ENCODE measurements at places on chromosomes 1 and 21.

DNA sequence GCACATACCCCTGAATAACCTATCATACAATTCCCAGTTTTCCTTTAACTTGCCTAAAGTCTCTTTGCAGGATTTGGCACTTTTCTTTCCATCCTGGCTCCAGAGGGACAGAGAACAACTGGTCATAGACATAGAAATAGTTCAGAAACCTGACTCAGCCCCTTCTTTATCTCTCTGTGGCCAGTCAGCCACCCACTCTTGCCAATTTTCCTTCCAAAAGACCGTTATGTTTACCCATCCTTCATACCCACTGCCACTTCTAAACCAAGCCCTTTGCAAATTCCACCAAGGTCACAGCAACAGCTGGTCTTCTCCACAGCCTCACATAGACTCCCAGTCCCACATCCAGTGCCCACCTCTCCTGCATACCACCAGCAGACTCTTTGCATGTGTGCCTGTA lies 127.2 kb upstream of the FGGY start:
- DNase-seq: no peak

DNA sequence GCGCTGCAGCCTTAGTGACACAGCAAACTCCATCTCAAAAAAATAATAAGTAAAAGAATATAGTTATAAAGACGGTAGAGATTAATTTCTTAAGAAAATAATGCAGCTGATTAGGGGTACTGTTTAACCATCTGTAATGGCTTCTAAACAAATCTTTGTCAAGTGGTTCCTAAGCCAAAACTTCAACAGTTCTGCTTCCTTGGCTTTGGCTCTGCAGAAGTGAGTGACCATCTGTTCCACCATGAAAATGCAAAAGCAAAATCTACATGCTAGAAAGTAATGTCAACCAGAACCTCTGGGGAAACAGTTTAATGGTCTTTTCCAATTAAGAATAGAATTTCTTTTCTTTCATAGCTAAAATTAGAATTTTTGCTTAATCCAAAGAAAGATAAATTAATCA lies 8.3 kb upstream of the SH2D5 start:
- DNase-seq: no peak

- DNase-seq: no peak
These were observed 24.2 kb upstream of the CTPS1 start for GRCh38 chr1:40955266-40955665.

DNA sequence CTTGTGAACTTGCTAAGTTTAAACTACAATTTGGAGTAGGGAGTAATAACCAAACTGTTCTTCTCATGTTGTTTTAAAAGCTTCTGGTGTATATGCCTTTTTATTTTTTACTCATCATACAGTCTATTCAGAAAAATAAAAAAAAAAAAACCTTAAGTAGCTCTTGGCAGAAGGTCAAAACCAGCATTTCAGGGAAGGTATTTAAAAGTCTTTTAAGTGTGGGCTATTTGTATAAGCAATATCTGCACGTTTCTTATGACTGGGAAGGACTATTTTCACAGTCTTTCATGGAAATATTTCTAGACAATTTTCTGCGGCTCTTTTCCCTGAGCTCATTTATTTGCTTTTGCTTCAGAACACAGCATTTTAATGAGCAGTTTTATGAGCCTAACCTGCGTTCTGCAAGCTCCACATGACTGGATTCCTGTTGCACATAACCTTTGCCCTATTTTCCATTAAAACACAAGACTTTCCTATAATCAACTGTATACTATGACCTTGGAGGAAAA lies 60.9 kb upstream of the C1orf105 start:
- peak; percentile 83 for DNase-seq

- no peak for DNase-seq
These were observed 203.9 kb upstream of the CACYBP start for GRCh38 chr1:174795806-174796205.

- no peak for DNase-seq
These were observed 121.3 kb upstream of the HOOK1 start for GRCh38 chr1:59693406-59693805.

- no peak for DNase-seq
These were observed 313.0 kb downstream of the RWDD3 start for GRCh38 chr1:95547005-95547404.

DNA sequence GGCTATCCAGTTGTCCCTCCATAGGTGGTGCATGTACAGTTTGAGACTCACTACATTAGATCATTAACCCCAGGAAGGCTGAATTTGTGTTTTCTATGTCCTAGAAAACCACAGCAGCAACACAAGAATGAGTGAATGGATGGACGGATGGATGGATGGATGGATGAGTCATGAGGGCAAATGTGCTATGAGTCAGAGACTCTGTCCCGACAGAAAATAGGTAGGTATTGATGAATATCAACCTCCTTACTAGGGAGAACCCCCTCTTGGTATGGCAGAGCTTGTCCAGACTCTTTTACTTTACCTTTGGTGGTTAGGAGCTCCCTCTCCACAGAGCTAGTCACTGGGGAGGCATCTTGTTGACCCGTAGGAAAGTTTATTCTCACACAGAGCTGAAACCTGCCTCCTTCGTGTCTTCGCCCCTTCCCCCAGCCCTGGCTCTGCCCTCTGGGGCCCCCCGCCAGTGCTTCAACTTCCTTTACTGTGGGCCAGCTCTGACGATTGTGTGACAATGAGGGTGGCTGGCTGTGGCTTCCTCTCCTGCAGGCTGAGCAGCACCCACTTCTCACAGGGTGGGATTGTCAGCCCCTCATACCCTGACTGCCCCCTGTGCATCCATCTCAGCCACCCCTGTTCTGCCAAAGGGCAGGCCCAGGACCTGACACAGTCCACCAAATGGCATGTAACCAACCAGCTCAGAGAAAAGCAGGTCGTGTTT lies 145.2 kb downstream of the FOXD2 start:
- no peak for DNase-seq

DNA sequence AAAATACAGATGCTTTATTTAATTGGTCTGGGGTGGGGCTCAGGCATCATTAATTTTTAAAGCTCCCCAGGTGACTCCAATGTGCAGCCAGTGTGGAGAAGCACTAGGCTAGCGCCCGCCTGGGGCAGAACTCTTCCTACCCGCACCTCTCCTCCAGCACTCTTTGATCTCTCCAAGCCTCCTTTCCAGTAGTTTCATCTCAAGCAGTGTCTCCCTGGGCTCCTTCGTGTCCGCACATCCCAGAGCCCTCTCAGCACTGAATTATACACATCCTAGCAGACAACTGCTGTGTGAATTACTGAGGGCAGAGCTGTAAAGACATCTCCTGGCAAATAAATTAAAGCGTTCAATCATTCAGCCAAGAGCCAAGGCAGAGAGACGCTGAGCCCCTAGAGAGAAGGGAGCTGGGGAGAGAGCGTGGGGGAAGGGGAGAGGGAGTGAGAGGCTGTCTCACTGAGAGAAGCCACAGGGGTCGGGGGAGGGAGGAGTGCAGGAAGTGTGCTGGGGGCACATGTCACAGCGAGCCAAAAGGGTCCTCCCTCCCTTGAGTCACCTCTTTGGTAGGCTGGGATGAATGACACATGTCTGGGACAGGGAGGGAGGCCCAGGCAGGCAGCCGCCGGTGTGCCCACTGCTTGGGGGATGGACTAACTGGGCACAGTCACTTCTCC lies 21.0 kb upstream of the PARP1 start:
- DNase-seq: no peak

GRCh38 chr21:26956216-26956615 lies 10.7 kb downstream of the ADAMTS5 start:
- DNase-seq: no peak

DNA sequence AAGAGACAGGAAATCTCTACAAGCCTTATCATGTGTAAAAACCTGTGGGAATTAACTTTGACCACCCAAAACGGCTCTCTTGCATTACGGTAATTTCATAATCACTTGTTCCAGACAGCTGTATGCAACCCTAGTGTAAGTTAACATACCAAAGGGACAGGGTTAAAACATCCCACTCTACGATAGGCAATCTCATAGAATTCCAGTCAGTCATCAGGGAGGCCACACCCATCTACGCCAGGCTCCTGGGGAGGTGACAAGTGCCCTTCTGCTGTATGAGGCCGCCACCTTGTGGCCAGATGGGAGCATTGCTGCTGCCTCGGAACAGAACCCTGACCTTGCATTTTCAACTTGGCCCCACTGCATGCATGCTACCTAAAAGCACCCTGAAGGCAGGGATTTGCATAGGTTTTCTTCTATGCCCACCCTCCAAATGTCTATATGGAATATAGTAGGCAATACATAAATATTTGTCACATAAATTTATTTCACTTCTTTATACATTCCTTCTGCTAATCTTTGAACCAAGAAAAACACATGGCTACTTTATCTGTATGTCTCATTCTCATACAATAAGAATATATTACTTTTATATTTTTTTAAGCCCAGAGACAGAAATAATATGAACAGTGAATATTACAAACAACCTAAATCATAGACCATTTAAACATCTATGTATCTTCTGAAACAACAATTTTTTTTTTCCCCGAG lies 12.6 kb downstream of the HSF2BP start:
- no peak for DNase-seq

- DNase-seq: no peak
These were observed 103.4 kb upstream of the KCNE2 start for GRCh38 chr21:34260277-34261008.

GRCh38 chr1:63124666-63125191 lies 197.6 kb upstream of the FOXD3 start:
- DNase-seq: no peak

GRCh38 chr1:56137521-56138505 lies 441.6 kb downstream of the PLPP3 start:
- DNase-seq: no peak

- no peak for DNase-seq
These were observed 288.5 kb downstream of the NFIA start for GRCh38 chr1:61370913-61371279.

DNA sequence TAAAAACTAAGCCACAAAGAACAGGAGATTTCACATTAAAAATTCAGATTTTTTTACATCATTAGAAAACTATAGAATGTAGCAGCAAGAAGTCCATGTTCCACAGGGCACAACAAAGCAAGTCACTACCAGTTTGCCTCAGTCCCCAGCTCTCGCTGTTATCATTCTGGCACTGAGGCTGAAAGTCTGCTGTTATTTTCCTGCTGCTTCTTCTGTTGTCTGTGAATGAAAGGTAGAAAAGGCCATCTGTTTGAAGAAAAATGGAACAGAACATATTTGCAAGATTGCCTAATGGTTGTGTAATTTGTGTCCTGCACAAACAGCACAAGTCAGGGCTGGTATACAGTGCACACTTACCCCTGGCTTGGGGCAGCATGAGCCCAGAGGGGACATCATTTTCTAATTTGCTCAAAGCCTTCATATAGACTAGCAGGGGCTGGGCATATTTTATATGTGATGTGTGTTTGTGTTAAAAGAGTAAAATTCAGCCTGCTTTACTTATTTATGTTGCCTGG lies 105.6 kb upstream of the COG2 start:
- no peak for DNase-seq

GRCh38 chr21:16573578-16573977 lies 843.8 kb downstream of the USP25 start:
- DNase-seq: no peak

DNA sequence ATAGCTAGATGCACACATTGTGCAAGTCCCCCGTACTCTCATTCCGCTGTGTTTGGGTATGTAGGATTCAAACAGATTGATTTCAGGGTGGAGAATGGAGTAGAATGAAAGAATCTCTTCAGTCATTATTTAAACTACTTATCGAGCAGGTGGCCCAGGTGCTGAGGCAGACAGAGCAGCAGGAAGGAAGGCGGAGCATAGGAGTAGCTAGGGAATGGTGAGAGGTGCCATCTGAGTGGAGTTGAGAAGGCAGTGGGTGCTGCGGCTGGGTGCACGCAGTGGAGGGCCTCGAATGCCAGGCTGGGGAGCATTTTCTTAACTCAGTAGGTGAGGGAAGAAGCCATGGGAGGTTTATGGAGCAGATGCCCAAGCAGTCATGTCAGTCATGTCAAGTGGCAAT lies 45.2 kb upstream of the CD101 start:
- no peak for DNase-seq

GRCh38 chr1:15329104-15329820 lies 80.4 kb upstream of the EFHD2 start:
- no peak for DNase-seq

- no peak for DNase-seq
These were observed 63.2 kb downstream of the CD247 start for GRCh38 chr1:167454894-167455785.

- no peak for DNase-seq
These were observed 61.7 kb downstream of the HMGB4 start for GRCh38 chr1:33925586-33925985.

GRCh38 chr1:39509360-39510009 lies 18.0 kb downstream of the BMP8A start:
- no peak for DNase-seq

- DNase-seq: no peak
These were observed 27.8 kb downstream of the LRRC7 start for GRCh38 chr1:69595486-69595885.

GRCh38 chr1:28123461-28123961 lies 35.1 kb upstream of the EYA3 start:
- no peak for DNase-seq

GRCh38 chr1:159122005-159122621 lies 45.5 kb upstream of the AIM2 start:
- DNase-seq: no peak

DNA sequence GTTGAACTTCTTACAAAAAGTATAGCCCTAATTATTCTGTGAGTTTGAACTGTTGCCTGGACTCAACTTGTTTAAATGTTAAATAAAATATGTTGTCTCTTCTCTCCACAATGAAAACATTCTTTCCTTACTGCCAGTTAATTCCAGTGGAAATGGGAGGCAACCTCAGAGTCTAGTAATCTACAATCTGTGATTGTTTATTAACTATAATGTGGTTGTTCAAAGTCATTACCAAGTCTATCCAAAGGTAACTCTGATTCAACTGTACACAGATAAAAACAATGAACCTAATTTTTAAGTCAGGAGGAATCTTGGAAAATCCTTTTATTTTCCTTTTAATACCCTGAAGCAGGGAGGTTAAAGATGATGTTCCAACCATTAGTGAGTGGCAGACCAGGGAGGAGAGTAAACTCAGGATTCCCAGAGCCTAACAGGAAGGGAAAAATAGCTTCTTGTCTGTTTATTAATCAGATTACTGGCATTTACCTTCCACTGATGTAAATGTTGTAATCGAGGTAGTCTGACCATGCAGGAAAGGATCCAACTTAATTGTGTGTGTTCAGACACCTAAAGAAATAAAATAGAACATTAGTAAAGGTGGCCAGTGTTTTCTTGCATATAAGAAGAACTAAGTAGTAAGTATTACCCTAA lies 57.1 kb upstream of the TBX15 start:
- DNase-seq: no peak

GRCh38 chr1:58440696-58441095 lies 105.8 kb downstream of the OMA1 start:
- no peak for DNase-seq

GRCh38 chr1:74964508-74965102 lies 169.6 kb upstream of the LHX8 start:
- DNase-seq: peak; percentile 65
